ENCODE measurements at places on chromosomes 2 and 18.

GRCh38 chr2:227454323-227454860 is 17.6 kb upstream of the AGFG1 start:
- no peak for DNase-seq

DNA sequence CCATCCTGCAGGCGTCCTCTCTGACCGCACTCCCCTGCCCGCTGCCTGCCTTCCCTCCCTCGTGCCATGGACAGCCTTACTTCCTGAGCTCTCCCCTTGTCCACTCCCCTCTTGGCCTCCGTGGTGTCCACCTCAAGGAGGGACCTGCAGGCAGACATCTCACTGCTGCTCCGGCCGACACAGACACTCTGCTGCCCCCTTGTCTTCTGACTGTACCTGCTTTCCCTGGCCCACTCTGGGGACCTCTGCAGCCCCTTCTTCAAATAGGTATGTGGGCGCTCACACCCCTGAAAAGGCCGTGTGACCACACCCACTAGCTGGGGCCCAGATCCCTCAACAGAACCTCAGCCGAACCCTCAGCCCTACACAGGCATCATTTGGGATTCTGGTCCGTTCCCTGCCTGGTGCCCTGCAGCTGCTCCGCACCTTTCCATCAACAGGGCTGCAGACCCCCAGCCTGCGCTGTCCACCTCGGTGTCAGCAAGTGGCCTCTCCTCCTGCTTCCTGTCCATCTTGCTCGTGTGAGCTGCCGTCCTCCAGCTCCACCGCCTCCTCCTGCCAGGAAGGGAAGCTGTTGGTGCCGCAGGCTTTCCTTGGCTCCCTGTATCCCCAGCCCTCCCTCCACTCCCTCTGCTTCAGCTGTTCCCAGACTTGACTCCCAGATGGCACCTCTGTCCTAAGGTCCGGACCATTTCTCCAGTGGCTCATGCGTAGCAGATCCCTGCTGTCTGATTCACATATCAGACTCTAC is 94.1 kb downstream of the KLHL29 start:
- DNase-seq, result no peak

GRCh38 chr2:8238521-8239230 is 443.2 kb upstream of the ID2 start:
- no peak for DNase-seq

- no peak for DNase-seq
These were observed 133.6 kb downstream of the FIGN start for GRCh38 chr2:163602196-163602595.

DNA sequence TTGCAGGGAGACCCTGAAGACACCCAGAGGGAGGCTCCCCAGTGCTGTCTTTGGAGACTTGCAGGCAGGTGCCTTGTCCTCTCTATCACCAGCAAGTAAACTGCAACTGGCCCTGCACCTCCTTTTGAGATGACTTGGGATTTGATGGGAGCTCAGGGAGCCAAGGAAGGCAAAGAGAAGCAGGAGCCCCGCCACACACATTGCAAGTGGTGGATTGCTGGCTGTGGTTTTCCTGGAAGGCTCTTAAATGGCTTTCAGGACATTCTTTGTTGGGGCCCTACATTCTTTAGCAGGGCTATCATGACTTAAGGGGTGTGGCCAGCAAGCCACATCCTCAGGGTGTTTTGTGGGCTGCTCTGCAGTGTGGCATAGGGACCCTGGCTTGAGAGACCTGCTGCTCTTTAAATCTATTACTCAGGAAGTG is 39.9 kb upstream of the CDC42EP3 start:
- peak; percentile 8 for DNase-seq

DNA sequence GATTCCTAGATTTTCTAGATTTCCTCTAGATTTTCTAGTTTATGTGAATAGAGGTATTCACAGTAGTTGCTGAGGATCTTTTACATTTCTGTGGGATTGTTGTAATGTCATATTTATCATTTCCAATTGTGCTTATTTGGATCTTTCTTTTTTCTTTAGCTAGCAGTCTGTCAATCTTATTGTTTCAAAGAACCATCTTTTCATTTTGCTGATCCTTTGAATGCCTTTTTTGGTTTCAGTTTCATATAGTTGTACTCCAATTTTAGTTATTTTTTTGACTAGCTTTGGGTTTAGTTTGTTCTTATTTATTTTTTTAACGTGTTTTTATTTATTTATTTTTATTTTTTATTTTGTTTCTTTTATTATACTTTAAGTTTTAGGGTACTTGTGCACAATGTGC is 24.5 kb downstream of the CLIP4 start:
- DNase-seq, result no peak

GRCh38 chr18:77127769-77128671 is 4.6 kb downstream of the MBP start:
- no peak for DNase-seq

GRCh38 chr2:103462712-103463111 is 700.9 kb downstream of the TMEM182 start:
- no peak for DNase-seq

- no peak for DNase-seq
These were observed 221.9 kb upstream of the SETBP1 start for GRCh38 chr18:44458777-44459176.

GRCh38 chr2:44267796-44268648 is 7.3 kb upstream of the SLC3A1 start:
- no peak for DNase-seq

GRCh38 chr2:113105047-113105785 is 22.2 kb upstream of the IL1RN start:
- peak; percentile 48 for DNase-seq

DNA sequence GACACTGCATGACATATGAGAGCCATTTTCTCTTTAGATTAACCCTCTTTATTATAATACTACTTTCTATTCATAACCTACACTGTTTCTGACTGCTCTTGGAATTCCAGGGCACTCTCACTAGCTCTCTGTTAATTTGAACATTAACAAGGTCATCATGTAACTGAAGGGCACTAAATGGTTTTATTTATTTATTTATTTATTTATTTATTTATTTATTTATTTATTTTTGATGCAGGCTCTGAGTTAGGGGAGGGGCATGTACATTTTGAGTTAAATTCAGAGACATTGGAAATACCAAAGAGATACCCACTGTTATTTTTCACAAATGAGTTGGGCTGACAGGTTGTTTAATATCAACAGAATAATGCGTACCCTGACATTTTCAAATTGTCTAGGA is 1038.7 kb upstream of the NRXN1 start:
- DNase-seq, result no peak

DNA sequence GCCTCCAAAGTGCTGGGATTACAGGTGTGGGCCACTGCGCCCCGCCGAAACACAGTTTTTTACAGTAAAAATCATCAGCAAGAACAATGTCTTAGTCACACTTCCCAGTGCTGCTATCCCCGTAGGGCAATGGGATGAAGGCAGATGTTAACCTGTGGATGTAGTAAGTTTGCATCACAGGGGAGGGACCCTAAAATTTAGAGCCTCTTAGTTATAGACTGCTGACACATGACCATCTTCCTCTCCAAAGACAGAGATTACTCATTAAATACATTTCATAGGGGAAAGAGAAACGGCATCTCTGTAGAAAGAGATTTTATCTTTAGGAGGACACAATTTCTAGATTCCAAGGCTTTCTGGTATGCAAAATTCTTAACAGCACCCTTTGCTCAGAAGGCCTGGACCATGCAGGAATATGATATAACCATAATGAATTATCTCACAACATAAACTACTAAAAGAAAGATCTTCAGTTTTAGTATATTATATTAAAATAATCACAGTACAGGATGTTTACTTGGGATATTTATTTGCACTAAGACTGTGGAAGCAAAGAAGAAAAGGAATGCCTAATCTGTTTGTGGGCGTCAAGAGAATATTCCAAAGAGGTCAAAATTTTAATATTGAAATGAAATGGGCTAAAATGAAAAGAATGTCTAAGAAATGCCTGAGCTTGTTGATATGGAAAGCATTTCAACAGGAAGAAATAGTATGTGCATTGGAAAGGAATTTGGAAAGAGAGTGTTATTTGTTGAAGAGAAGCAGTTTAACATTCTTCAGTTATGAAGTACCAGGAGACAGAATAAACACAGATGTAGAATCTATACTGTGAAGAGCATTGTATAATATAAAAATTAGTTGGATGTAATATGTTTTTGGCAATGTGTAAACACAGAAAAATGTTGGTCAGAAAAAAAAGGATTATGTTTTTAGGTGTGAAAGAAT is 1228.3 kb upstream of the CHAC2 start:
- no peak for DNase-seq

DNA sequence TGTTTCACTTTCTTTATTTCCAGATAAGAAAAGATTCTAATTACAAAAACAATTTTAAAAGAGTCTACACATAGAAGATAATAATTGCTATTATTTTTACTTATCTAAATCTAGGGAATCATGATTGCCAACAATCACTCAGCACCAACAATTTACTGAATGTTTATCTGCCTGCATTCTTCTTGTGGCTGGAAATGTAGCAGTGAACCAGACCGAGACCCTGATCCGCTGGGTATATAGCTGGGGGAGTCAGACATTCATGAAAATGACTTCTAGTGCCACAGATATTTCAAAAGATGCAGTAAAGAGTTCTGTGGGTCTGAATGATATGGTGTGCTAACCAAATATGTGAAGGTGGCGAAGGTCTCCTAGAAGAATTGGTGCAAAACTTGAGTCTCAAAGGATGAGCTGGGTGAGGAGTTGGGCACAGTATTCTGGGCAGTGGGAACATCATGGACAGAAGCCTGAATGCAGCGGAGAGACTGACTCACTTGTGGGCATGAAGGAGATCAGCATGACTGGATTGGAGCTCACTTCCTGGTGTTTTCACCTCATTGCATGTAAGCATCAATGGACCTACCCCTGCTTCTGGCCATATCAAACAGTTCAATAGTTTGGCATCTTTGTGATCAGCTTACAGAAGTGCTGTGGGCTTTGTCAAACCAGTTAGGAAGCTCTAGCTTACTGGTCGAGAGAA is 26.1 kb upstream of the FN1 start:
- no peak for DNase-seq

DNA sequence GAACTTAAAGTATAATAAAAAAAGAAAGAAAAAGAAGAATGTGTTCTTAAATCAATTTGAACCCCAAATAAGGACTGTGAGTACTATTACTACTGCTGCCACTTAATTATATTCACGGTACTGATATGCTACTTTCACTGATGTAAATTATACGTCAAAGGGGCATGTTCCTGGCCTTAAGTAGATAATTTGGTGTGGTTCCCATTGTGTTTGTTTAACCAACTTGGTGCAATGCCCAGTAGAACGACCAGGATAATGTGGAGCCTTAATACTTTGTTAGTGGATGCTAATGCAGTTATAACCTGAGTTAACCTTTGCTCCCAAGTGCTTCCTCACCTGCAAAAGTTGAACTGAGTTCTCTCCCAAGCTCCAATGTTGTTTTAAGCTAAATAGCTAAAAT is 142.0 kb downstream of the NR4A2 start:
- no peak for DNase-seq

GRCh38 chr2:8486141-8486540 is 195.7 kb upstream of the ID2 start:
- no peak for DNase-seq

DNA sequence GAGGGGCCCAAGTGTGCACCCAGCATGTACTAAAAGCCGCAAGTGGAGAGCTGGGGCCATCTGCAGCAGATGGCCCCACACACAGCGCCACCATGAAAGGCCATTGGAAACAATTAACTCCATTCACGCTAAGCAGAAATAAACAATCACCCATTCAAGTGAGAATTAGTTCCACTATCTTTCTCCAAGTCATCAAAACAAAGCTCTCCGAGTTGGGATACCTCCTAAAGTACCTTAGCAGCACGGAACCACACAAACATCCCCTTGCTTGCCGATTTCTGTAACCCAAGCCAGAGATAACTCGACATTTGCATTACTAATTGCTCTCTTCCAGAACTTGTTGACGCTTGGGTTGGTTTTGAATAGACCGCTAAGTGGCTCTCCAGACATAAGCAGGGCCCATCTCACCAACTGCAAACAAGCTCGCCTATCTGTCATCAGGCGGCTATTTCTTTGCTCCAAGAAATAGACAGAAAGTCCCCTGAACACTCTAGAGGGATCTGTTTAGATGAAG is 840.6 kb upstream of the SALL3 start:
- no peak for DNase-seq

DNA sequence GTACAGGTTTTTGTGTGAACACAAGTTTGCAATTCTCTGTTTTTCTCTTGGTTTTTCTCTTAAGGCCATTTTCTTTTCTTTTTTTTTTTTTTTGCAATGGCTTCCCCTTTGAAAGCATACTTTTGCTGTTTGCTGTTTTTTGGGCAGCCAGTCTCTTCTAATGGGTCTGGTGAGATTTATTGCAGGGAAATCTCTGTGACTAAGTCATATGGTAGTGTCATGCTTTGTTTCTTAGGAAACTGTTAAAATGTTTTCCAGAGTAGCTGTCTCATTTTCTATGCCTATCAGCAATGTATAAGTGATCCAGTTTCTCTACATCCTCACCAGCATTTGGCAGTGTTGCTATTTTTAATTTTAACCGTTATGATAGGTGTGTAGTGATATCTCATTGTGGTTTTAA is 27.9 kb upstream of the CDCA7 start:
- DNase-seq, result no peak

- DNase-seq, result no peak
These were observed 41.0 kb downstream of the SLC66A3 start for GRCh38 chr2:11196246-11196645.

- DNase-seq, result peak; percentile 64
These were observed 61.6 kb downstream of the ST3GAL5 start for GRCh38 chr2:85826990-85827878.

- no peak for DNase-seq
These were observed 80.0 kb downstream of the APOB start for GRCh38 chr2:20963867-20964266.

DNA sequence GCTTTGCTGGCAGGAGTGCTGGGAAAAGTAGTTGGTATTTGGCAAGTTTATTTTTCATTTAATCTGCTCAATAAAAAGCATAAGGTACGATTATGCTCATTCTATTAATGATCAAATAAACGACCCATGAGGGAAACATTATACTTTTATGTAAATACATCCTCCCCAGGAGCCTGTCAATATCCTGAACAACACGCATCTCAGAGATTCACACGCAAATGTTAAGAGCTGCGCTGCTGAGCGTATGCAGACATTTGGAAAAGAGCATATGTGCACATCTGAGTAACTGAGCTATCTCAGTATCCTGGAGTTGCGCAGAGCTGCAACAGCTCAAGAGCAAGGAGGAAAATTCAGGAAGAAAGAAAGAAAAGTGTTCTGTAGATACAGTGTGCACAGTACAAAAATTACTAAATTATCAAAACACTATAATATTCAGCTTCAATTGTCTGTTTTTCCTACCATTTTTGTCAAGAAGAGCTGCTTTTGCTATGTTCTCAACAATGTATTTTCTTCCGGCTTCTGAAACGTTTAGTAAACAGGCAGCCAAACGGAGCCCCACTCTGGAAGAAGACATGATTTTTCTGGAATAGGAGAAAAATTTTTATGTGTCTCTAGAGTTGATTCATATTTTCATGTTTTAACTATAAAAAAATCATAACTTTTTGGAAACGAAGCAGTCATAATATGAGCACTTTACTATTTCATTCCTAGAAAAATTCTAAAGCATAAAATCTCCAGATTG is 2.4 kb downstream of the FTCDNL1 start:
- DNase-seq, result no peak
